Peyer's patch (tissue), 4 donors: ENCODE measurements at places on chromosomes 11 and 22.
A peak's percentile ranks its signal among the peaks of the same experiment; 100 is the strongest.

DNA sequence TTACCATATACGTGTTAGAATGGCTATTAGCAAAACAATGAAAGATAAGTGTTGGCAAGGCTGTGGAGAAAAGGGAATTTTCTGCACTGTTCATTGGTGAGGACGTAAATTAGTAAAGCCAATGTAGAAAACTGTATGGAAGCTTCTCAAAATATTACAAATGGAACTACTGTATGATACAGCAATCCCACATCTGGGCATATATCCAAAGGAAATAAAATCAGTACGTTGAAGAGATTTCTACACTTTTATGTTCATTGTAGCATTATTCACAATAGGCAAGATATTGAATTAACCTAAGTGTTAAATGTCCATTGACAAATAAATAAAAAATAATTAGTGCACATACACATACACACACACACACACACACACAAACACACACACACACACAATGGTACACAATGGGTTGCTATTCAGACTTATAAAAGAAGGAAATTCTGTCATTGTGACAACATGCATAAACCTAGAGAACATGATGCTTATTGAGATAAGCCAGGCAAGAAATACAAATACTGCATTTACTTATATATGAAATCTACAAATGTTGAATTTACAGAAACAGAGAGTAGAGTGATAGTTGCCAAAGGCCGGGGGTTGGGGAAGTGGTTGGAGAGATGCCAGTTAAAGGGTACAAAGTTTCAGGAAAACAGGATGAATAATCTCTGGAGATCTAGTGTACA lies 565.8 kb upstream of the LRRC4C start:
- no peak for DNase-seq

DNA sequence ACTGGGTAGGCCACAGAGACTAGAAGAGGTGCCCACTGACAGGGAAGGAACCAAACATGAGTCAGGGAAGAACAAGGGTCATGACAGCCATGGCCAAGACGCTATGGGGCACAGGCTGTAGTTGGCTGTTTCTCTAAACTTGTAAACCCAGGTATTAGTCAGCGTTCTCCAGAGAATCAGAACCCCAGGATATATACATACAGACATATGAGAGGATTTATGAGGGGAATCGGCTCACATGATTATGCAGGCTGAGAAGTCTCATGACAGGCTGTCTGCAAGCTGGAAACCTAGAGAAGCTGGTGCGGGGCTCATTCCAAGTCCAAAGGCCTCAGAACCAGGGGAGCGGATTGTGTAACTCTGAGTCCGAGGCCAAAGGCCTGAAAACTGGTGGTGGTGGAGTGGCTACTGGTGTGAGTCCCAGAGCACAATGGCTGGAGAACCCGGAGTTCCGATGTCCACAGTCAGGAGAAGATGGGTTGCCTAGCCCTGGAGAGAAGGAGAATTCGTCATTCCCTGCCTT lies 29.7 kb upstream of the CD81 start:
- DNase-seq, result no peak

DNA sequence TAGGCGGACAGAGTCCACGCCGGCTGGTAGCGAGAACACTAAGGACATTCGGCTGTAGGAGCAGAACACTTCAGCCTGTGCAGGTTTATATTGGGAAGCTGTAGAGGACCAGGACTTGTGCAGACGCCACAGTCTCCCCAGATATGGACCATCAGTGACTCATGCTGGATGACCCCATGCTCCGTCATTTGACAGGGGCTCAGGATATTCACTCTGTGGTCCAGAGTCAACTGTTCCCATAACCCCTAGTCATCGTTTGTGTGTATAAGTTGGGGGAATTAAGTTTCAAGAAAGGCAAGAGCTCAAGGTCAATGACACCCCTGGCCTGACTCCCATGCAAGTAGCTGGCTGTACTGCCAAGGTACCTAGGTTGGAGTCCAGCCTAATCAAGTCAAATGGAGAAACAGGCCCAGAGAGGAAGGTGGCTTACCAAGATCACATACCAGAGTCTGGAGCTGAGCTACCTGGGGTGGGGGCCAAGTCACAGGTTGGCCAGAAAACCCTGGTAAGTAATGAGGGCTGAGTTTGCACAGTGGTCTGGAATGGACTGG lies 17.2 kb downstream of the P2RY2 start:
- no peak for DNase-seq

- no peak for DNase-seq
Measured at GRCh38 chr11:43145653-43146052, 166.1 kb upstream of the API5 start.

DNA sequence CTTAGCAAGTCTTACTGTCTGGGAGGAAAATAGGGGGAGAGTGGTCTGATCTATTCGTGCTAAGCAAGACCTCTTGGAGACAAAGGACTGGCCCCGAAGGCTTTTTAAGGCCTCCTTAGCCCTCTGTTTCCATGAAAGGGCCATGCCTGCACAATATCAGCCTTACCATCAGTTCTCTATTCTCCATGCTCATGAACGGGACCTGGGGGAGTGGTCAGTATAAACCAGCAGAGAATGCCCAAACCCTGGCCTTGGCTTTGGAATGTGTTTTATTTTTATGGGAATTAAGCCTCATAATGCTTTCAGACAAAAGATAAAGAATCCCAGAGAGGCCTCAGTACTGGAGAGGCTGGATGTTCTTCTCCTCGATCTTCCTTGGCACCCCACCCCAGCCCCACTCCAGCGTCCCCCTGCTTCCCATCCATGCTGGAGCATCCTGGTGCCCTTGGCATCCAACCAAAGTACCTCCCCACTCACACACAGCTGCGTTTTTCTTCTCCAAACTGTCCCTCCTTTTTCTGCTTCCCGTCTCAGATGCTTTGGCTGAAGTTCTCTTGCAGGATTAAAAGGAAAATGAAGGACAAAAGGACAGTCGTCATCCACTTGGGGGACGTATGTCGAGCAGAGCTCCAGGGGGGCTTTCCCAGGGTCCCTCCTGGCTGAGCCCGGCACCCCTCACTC lies 18.6 kb downstream of the FXYD6 start:
- no peak for DNase-seq

DNA sequence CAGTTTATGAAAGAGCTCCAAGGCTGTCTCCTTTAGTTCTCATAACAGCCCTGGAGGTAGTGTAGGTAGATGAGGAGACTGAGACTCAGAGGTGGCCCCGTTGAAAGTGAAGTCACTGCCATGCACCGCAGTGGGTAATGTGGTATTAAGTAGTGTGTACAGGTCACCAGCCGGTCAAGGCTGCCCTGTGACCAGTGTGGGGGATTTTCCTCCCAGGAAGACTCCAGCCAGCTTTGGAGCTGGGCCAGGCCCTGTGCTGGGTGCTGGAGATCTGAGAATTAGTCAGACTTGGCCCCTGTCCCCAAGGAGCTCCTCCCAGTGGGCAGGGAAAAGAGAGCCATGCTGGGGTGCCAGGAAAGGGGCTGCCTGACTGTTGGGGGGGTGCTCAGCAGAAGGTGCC lies 5.3 kb downstream of the OMP start:
- peak; percentile 79 for DNase-seq
